ENCODE measurements at places on chromosomes 16 and 17.

DNA sequence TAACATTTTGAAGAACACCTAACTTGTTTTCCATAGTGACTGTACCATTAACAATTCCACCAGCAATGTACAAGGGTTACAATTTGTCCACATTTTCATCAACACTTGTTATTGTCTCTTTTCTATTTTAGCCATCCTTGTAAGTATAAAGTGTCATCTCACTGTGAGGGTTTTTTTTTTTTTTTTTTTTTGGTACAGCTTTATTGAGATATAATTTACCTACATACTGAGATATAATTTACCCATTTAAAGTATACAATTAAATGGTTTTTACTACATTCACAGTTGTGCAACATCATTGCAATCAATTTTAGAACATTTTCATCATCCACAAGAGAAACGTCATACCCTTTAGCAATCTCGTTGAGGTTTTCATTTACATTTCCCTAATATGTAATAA, 17.9 kb upstream of the TMIGD1 start:
- no peak for DNase-seq

- DNase-seq, result no peak
Measured at GRCh38 chr17:60610473-60610872, 10.5 kb downstream of the PPM1D start.

- no peak for DNase-seq
Measured at GRCh38 chr17:75178453-75178852, 4.3 kb downstream of the SUMO2 start.

GRCh38 chr17:75228847-75229246, 23.4 kb downstream of the NUP85 start:
- DNase-seq, result no peak

GRCh38 chr17:81044764-81045589, 10.0 kb downstream of the BAIAP2 start:
- DNase-seq, result no peak

- no peak for DNase-seq
Measured at GRCh38 chr17:18247613-18248001, 10.9 kb downstream of the FLII start.

DNA sequence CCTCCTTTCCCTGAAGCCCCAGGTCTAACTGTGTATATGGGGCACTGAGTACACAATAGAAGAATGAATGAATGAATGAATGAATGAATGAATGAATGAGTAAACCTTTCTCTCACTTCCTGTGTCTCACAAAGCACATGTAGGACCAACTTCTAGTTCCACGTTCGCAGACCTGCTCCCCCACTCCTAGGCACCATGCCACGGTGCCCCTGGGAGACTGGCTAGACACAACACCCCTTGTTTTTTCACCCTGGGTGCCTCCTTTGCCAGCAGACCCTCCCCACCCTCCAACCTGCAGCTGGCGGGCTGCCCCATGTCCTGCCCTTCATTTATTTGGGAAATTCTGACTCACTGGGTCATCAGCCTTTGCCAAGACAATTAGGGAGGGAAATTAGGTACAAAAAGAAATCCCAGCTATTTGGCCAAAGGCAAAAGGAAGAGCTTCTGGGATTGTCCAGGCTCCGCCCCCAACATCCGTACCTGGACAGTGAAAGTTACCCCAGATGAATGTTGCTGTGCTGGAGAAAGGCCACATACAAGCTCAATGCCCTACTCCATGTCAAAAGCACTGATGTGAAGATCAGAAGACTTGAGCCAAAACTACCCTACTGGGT, 7.7 kb downstream of the CES1 start:
- no peak for DNase-seq

DNA sequence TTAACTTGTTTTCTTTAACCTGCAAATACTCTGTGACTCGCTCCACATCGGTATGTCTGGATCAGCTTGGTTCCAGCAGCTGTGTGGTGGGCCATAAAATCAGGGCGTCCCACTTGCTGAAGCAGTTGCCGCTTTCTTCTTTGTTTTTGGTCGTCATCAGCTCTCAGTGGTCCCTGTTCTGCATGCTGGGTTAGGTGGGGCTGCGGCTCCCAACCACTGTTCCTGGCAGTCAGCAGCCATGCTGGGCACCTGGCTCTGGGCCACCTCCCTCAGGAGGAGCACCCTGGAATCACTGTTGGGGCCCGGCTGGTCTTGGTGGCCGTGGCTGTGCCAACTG, 23.0 kb downstream of the MGRN1 start:
- no peak for DNase-seq

- DNase-seq, result no peak
Measured at GRCh38 chr17:37315601-37316000, 60.2 kb upstream of the C17orf78 start.

DNA sequence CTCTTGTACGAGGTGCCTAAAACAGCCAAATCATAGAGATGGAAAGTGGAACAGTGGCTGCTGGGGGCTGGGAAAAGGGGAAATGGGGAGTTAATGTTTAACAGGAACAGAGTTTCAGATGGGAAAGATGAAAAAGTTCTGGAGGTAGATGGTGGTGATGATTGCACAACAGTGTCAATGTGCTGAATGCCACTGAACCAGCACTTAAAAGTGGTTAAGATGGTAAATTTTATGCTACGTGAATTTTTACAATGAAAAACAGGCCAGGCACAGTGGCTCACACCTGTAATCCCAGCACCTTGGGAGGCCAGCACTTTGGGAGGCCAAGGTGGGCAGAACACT, 130.4 kb downstream of the C16orf78 start:
- no peak for DNase-seq

DNA sequence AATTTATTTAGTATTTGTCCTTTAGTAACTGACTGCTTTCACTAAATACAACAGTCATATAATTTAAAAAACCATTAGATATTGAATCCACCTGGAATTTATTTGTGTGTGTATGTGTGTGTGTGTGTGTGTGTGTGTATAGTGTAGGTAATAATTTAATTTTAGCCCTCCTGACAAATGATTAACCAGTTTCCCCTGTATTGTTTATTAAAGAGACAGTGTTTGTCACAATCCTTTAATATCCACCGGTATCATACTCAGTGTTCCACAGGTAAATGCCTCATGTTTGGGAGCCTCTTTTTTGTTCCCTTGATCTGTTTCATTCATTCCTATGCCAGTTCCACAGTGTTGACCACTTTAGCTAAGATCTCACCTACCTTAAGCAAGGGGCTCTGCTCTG, 134.6 kb upstream of the IRX3 start:
- DNase-seq, result no peak

DNA sequence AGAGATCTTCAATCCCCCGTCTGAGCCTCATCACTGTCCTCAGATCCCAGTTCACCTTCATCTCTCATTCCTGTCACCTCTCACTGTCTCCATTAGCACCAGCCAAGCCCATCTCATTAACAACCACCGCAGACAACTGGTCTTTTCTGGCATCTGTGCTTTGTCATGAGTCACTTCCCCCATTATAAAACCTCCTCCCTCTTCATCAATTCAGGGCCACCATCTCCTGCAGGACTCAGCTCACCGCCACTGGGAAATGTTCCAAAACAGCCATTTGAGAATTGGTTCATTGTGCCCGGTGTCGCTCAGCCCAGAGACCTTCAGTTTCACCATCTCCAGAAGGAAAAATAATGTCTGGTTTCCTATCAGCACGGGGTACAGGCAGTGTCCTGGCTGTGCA, 56.9 kb upstream of the TEKT3 start:
- no peak for DNase-seq

DNA sequence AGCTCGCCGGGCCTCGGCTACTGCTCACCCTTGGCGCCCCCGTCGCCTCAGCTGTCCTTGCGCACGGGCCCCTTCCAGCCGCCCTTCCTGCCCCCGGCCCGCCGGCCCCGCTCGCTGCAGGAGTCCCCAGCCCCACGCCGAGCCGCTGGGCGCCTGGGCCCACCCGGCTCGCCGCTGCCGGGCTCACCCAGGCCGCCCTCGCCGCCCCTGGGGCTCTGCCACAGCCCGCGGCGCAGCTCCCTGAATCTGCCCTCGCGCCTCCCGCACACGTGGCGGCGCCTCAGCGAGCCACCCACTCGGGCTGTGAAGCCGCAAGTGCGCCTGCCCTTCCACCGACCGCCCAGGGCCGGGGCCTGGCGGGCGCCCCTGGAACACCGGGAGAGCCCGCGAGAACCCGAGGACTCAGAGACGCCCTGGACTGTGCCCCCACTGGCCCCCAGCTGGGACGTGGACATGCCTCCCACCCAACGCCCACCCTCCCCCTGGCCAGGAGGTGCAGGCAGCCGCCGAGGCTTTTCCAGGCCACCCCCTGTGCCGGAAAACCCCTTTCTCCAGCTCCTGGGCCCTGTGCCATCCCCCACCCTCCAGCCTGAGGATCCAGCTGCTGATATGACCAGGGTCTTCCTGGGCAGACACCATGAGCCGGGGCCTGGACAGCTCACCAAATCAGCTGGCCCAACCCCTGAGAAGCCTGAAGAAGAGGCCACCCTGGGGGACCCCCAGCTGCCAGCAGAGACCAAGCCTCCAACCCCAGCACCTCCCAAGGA, 12.8 kb downstream of the MYO15A start:
- no peak for DNase-seq

DNA sequence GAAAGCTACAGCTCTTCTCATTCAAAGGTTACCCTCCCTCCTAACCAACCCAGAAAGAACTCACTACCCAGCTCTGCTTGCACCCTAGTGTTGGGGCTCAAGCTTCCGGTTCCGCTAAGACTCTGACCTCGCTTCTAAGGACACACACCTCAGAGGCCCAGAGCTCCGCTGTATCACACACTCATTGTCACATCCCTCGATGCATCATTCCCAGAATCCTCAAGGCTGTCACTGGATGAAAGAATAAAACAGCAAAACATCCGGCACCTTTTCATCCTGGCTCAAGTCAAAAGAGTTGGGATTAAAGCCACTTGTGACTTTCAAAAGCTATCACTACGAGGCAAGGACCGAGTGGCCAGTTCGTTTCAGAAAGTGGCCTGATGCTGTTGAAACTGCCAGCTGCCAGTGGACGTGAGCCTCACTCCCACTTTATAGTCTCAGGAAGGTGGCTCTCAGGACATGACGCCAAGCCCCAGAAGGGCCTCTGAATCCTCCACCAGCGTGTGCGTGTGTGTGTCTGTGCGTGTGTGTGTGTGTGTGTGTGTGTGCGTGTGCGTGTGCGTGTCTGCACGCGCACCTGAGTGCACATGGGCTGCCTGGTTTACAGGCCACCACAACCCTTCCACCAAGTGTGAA, 29.0 kb downstream of the ZFHX3 start:
- DNase-seq, result no peak

All from NCI-H2227 treated with DMSO at 0.1 percent for 48 hours (cell line).